ENCODE measurements at places on chromosomes 3 and 15.

GRCh38 chr3:29760226-29760685 is 479.4 kb downstream of the RBMS3 start:
- DNase-seq: no peak

GRCh38 chr15:99239545-99240198 is 9.7 kb downstream of the TTC23 start:
- DNase-seq: no peak

DNA sequence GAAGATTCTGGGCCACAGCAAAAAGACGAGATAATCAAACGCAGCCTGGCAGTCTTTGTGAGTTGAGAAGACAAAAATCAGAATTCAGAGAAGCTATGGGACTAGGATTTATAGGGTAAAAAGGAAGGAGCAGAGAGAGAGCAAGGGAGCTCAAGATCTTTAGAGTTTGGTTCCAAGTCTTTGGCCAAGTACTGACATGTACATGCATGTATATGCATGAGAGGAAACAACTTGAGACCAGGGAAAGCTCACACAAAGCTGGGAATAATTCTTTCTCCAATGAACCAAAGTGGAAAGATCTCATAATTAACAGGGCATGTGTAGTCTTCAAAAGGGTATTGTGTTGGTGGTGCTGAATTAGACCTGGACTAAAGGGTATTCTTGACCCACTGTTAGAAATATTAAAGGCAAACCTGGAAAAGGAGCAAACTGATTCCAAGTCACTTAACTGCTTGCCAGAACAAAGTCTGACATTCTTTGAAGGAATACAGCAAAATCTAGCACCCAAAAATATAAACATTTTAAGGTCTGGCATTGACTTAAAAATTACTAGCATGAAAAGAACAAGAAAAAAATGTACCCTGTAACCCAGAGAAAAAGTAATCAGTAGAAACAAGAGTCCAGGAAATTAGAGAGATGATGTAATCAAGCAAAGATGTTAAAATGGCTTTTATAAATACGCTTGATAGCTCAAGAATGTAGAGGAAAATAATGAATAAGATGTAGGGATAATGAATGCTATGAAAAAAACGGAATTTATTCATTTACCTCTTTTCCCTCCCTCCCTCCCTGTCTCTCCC is 226.0 kb upstream of the CGNL1 start:
- no peak for DNase-seq

DNA sequence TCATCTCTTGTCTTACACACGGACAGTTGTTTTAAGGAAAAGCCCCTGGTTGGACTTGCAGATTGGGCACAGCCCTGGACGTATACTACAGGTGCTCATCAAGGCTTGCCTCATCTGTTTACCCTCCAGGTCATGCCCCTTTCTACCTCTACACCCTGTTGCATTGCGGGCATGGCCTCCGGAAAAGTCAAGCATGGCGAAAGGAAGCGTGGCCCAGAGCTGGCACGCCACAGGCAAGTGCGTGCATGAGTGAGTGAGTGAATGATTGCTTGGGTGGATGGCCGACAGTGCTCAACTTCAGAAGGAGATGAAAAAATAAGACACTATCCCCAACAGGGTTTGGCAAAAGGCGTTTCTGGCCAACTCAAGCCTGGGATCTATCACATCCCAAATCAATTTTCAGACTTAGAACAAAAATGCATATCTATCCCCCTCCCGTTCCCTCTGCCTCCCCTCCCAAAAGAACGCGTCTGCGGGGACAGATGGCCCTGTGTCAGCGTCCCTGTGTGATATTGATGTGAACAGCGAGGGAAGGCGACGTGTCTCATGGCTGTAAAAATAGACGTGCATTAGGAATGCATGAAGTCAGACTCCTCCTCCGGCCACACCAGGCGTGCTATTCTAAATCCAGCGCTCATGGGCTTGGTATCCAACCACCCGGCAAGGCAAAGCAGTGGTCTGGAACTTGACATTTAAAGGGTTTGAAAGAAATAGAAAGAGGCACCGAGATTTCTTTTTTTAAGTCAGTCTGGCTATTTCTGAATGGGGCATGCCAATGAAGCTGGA is 96.0 kb downstream of the RPLP1 start:
- no peak for DNase-seq

DNA sequence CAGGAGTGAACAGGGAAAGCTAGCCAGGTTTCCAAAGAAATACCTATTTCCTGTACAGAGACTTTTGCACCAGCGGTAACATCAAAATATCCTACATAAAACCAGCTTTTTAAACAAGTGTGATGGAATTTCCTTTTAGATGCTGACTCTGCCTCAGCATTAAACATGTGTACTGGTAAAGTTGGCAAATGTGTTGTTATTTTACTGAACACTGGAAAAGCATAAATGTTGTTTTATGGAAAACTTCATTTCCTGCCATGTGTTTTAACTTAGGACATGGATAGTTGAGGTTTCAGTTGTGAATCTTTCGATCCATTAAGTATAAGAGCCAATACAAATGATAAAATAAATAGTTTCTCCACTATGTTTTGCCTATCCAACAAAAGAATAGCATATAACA is 15.7 kb downstream of the OXNAD1 start:
- no peak for DNase-seq
